Kasumi-1 (cell line): ENCODE measurements at places on chromosomes 4 and X.

- no peak for DNase-seq
Measured at GRCh38 chrX:51776851-51777250, 33.6 kb downstream of the GSPT2 start.

DNA sequence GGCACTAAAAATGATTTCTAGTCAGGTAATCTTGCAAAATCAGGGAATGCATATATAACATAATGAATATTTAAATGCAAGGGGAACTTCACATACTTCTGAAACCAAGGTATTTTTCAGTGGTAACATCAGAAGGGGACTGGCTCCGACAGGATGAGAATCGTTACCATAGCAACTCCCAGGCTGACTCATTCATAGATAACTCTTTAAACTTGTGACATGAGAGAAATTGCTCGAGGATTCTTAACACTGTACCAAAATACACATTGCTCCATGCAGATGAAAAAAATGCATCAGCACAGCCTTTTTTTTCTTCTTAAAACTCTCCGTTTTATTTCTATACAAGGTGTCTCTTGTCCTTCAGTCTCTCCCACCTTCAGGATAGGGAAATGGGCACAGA, 114.3 kb downstream of the GABRB1 start:
- no peak for DNase-seq

GRCh38 chr4:186844059-186844681, 120.5 kb upstream of the FAT1 start:
- DNase-seq: no peak

DNA sequence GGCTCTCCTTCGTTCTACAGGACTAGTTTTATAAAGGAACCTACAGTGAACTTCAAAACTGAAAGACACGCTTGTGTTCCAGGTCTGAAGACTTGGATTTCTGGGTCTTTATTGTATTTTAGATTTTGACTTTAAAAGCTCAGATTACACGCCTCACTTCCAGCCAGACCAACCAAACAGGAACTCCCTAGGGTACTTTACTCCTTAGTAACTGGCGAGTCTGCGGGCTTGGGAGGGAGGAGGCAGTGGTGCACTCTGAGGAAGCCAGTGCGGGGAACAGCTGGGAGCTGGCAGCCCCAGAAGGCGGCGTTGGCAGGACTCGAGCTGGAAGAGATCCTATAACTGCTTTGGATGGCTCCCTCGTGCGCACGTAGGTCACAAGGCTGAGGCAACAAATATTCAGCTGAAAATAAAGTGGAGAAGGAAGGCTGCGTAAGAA, 391 bp upstream of the PHKA1 start:
- DNase-seq: peak; percentile 55

GRCh38 chrX:155891446-155892210, 10.5 kb downstream of the VAMP7 start:
- no peak for DNase-seq

- DNase-seq: no peak
Measured at GRCh38 chrX:9788911-9789310, 2.7 kb downstream of the SHROOM2 start.

DNA sequence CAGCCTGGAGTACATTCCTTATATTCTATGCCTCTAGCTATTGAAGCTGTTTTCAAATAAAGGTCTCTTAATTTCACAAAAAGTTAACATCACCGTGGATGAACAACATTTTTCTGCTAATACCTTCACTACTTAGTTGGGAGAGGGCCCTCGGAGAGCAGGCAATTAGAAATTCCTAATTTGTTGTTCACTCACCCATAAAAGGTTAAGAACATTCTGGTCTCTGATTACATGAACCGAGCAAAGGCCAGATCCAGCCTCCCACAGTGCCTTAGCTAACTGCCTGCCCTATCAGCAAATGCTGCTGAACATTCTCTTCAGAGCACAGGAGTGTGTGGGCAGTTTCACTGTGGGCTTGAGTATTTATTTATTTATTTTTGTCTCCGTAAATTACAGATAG, 36.0 kb upstream of the TTC29 start:
- no peak for DNase-seq

DNA sequence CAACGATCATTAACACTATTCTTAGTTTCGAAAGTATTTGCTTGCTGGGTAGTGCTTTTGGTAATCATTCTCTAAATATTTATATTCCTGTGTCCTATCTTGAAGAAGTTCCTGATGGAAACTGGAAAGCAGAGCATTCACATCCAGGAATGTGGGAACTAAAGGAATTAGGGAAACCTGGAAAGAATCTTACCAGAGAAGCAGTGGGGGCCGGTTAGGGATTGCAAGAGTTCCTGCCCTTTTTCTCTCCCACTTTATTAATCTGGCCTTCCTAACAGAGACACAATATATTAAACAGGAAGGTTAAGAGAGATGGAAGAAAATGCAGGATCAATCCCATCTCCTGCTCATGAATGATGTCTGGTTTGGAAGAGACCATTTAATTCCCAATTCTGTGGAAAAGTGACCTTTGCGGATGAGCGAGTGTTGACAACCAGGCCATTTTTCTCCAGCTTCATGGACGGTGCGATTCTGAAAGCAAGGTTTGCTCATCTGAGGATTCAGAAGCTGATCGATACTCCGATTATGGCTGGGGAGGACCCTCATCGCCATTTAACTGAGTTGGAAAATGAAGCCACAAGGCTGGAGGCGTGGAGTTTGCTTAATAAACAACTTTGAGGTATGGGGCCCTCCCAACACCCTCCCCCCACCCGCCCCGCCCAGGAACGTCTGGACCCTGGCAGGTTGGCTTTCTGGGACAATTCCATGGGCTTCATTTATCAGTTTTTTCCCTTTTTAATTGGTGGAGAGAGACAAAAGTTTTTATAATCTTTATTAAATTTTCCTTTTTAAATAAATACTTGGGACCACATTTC, 52.3 kb downstream of the C4orf51 start:
- no peak for DNase-seq

- no peak for DNase-seq
Measured at GRCh38 chr4:4256799-4257198, 8.8 kb upstream of the TMEM128 start.

DNA sequence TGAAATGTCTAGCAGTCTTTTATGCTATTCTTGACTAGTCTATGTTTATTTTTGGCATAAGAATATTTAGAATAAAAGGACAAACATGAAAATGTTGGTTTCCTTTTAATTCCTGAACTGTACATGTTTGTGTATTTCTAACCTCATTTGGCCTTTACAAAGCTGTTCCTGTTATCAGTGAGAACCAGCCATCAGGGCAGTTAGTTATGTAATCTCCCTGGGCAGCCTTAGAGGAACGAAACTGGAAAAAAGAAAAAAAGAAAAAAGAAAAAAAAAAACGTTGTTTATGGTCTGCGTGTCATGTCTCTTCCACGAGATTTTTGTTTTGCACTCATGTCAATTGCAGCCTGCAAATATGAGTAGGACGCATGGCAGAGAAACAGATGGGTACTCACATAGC, 193.7 kb downstream of the MAGEB5 start:
- no peak for DNase-seq

DNA sequence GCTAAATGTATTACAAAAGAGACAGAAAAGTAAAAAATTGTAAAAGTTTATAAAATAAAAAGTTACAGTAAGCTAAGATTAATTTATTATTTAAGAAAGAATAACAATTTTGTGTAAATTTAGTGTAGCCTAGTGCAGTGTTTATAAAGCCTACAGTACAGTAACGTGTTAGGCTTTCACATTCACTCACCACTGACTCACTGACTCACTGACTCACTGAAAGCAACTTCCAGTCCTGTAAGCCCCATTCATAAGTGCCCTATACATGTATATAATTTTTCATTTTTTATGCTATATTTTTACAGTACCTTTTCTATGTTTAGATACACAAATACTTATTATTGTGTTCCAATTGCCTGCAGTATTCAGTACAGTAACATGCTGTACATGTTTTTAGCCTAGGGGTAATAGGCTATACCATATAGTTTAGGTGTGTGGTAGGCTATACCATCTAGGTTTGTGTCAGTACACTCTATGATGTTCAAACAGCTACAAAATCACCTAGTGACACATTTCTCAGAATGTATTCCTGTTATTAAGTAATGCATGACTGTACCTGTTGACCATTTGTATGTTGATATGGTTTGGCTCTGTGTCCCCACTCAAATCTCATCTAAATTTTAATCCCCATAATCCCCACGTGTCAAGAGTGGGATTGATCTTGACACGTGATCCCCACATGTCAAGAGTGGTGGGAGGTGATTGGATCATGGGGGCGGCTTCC, 57.9 kb downstream of the CFAP299 start:
- no peak for DNase-seq

DNA sequence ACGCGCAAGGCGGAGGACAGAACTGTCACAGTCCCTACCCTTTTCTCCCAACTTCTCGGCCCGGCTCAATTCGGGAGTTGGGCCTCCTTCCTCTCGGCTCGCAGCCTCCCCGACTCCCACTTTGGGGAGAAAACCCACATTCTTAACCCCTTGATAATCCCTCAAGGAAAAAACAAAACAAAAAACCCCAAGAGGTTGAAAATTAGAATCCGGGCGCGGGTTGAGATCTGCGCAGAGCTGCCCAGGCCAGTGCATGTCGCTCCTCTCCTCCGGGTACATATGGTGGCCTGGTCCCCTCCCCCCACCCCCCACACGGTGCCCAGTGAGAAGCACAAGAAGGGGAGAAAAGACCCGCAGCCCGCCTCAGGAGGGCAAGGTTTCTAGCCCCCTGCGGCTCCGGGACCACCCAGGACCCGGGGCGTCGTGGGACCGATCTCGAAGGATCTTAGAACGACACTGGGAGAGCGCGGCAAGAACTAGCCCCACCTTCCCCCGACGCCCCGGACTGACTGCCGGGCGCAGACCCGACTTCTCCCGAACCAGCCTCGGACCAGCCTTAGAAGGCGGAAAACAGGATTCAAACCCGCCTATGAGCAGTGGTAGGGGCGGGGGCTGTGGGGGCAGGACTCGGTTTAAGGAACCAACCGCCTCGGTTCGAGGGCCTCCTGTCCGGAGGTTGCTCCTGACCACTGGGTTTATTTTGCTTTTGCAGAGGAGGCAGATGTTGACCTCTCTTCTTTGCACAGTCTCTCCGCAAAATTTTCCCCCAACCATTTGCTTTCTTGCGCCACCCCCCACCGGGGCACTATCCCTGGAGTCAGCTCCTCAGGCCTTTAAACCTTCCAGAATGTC, 2.5 kb upstream of the PDGFRA start:
- peak; percentile 67 for DNase-seq

GRCh38 chr4:154035341-154035740, 246.5 kb upstream of the SFRP2 start:
- no peak for DNase-seq

DNA sequence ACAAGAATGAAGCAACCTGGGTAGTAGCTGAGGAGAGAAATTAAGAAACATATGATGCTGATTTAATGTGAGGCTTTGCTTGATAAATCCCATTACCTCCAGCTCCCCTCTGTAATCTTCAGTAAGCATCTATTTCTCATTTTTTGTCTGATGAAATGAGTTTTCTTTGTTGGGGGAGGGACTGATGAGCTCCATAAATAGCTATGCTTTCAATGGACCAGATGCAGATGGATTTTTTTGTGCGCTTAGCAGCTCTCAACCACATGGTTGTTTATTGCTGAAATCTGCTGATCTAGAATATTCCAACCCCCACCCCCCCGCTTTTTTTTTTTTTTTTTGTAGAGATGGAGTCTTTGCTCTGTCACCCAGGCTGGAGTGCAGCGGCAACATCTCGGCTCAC, 1082.0 kb downstream of the RAPGEF2 start:
- no peak for DNase-seq

DNA sequence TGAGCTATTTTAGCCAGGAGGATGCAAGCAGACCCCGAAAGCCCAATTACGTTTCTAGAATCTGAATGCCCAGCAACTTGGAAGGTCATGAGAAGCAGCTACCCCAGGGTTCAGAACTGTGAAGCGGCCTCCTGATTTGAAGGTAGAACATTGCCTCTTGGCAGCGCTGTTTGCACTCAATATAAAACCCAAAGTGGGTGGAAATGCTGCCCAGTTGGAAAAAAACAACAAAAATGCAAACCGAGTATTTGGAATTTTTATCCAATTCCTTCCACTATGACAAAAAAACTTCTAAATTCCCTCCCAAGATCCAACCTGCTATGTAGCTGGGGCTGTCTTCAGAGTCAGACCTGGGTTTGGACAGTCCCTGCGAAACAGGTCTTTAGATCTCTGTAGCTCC, 103.3 kb upstream of the RBPJ start:
- DNase-seq: no peak

DNA sequence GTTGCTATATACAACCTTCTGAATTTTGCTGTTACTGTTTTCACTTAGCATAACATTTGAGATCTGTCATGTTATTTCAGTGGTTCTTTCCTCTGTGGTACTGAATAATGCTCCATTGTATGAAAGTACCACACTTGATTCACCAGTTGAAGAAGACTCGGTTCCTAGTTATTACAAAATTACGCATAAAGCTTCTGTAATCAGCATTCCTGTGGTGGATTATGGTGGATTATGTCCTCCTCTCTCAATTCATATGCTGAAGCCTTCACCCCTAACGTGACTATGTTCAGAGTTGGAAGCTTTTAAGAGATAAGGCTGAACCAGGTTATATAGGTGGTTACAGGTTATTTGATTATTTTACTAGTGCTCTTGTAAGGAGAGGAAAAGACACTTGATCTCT, 2143.5 kb upstream of the AGA start:
- DNase-seq: no peak

- no peak for DNase-seq
Measured at GRCh38 chr4:185335579-185335978, 60.1 kb downstream of the LRP2BP start.

DNA sequence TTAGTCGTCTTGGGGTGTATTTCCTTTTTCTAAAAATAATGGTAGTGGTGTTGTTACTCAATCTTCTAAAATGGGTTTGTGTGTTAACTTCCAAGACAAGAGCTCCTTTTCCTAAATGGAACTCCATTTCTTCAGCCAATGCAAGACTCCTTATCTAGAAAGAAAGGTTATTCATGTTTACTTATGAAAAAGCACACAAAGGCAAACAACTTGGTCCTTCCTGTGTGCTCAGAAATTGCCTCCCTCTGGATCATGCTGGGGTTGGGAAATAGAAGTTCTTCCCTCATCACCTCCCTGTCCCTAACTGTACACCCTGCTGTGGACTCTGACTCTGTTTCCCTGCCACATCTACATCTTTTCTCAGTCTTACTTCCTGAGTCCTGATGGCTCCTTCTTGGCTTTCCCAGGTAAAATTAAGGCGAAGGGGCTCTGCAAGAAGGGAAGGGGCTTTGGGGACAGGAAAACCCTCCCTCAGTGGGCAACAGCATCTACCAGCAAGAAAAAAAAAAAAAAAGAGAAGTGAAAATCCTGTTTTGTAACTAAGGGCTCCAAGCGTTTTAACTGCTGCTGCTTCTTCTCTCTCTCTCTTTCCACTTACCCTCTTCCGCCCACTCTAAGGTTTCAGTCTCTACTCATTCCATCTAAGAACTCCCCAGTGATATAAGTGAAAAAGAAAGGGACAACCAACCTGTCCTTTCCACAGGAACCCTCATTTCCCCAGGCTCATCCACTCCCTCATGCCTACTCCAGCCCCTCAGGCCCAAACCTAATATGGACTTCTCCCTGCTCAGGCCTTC, 19.8 kb upstream of the TASL start:
- peak; percentile 30 for DNase-seq

DNA sequence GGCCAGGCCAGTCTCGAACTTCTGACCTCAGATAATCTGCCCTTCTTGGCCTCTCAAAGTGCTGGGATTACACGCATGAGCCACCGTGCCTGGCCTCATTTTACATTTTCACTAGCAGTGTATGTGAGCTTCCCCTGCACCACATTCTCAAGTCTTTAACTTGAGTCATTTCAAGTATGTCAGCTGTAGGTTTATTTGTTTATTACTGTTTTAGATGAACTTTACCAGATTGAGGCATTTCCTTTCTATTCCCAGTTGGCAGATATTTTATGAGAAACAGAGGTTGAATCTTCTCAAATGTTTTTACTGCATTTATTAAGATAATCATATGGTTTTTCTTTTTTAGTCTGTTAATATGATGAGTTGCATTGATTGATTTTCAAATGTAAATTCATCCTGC, 114.6 kb upstream of the SH3RF1 start:
- no peak for DNase-seq
